ENCODE measurements at places on chromosomes 3 and 15.

DNA sequence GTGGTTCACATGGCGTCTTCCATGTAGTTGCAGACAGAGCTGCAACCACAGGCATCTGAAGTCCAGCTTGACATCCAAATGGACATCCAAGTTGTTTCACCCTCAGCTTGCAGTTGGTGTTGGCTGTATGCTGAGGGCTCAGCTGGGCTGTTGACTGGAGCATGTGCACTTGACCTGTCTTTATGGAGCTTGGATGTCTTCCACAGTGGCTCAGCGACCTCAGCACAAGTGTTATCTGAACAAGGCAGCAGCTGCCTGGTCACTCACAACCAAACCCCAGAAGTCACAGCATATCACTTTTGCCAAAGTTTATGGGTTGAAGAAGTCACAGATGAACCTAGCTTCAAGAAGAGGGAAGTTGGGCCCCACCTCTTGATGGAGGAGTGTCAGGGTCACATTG, 92.9 kb downstream of the TPRA1 start:
- DNase-seq: no peak

DNA sequence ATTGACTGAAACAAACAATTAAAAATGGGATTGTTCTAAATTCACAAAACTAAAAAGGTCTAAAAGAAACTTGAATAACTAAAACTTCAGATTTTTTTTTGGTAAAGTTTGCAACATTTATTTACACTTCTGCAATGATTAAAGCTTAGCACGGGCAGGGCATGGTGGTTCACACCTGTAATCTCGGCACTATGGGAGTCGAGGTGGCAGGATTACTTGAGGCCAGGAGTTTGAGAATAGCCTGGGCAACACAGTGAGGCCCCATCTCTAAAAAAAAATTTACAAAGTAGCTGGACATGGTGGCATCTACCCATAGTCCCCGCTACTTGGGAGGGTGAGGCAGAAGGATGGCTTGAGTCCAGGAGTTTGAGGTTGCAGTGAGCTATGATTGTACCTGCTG, 31.6 kb downstream of the TLNRD1 start:
- DNase-seq: no peak

- no peak for DNase-seq
Observed at GRCh38 chr3:99713440-99713839, 75.0 kb downstream of the COL8A1 start.

GRCh38 chr15:73273181-73274002, 95.4 kb downstream of the HCN4 start:
- DNase-seq: peak; percentile 28

DNA sequence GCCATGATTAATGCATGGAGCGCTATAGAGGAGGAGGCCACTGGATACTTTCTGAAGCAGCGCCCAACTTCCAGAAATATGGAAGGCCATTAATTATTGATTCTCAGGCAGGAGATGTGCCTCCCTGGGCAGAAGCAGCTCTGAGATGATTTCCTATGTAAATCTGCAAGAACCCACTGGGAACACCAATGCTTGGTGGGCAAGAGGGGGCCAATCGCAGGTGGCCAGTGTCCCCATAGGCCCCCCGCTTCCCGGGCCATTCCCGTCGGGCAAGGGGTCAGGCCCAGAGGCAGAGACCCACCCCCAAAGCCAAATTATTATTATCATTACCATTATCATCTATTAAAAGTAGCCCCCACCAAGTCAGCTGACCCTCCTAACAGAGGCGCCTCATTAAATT, 288.0 kb upstream of the TLE3 start:
- DNase-seq: no peak

DNA sequence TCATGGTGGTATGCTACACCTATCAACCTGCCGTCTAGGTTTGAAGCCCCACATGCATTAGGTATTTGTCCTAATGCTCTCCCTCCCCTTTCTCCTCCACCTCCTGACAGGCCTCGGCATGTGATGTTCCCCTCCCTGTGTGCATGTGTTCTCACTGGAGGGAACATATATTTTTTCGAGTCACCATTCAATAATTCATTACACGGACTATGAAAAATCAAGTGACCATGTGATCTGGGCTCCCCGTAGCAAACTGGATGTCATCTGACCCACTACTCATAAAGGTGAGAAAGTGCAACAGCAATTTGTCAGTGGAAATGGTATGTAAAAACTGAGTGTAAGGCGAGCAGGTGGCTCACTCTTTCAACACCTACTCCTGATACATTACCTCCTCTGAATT, 224.3 kb upstream of the RASGRP1 start:
- DNase-seq: no peak

Measured in NCI-H69 (cell line).